Right atrium auricular region (tissue), 2 donors: ENCODE measurements at places on chromosomes 13 and 19. TPM values are rescaled to one million over a fixed set of nuclear protein-coding genes. Genes with fewer than 3 reads are reported as not detected.

GRCh38 chr13:40874138-40874779 lies 84.8 kb downstream of the SLC25A15 start:
- H3K4me3 ChIP-seq: no peak overlapping the region
- no peaks in the 10 kb centered on the region for H3K27me3 ChIP-seq
- H3K36me3 ChIP-seq: peaks cover 17% of the 10 kb centered on the region
- DNase-seq: no peak
- no peak overlapping the region for H3K27ac ChIP-seq

GRCh38 chr19:32201636-32202051 lies 143.8 kb upstream of the ZNF507 start:
- no peak overlapping the region for H3K27ac ChIP-seq
- H3K36me3 ChIP-seq: no peaks in the 10 kb centered on the region
- DNase-seq: no peak
- H3K27me3 ChIP-seq: no peaks in the 10 kb centered on the region

- peaks cover 14% of the 10 kb centered on the region for H3K36me3 ChIP-seq
- DNase-seq: no peak
- no peaks in the 10 kb centered on the region for H3K4me1 ChIP-seq
These were observed 48.3 kb downstream of the SLC7A1 start for GRCh38 chr13:29547153-29547552.

DNA sequence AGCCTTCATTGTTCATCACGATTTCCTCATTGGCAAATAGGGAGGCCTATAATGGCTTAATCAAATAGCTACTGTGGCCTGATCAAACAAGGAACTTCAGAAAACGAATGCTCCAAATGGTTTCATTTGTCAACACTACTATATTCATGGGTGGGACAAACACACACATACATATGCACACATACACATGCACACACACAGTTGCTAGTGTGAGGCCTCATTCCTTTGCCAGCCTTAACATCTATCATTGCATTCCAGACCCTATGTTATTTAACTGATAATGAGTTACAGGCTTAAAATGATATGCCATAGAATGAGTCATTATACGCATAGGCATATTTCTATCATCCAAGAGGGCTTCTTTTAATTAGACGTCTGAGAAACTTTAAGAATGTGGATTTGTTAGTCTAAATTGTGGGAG lies 140.2 kb downstream of the KLF5 start:
- no peak overlapping the region for H3K27ac ChIP-seq
- no peak overlapping the region for H3K4me3 ChIP-seq
- H3K27me3 ChIP-seq: no peaks in the 10 kb centered on the region
- no peaks in the 10 kb centered on the region for H3K36me3 ChIP-seq
- DNase-seq: no peak
- no peaks in the 10 kb centered on the region for H3K4me1 ChIP-seq

Gene FCHO1
- 0.19 TPM for total RNA-seq

- H3K4me1 ChIP-seq: no peaks in the 10 kb centered on the region
- no peaks in the 10 kb centered on the region for H3K27me3 ChIP-seq
- H3K27ac ChIP-seq: peak overlapping the region; percentile 97
- peaks cover 22% of the 10 kb centered on the region for H3K36me3 ChIP-seq
- H3K4me3 ChIP-seq: peak overlapping the region; percentile 58
- DNase-seq: no peak
These were observed 1.3 kb upstream of the INTS6 start for GRCh38 chr13:51453959-51454703.

Gene LMTK3
- 1.3 TPM for total RNA-seq

DNA sequence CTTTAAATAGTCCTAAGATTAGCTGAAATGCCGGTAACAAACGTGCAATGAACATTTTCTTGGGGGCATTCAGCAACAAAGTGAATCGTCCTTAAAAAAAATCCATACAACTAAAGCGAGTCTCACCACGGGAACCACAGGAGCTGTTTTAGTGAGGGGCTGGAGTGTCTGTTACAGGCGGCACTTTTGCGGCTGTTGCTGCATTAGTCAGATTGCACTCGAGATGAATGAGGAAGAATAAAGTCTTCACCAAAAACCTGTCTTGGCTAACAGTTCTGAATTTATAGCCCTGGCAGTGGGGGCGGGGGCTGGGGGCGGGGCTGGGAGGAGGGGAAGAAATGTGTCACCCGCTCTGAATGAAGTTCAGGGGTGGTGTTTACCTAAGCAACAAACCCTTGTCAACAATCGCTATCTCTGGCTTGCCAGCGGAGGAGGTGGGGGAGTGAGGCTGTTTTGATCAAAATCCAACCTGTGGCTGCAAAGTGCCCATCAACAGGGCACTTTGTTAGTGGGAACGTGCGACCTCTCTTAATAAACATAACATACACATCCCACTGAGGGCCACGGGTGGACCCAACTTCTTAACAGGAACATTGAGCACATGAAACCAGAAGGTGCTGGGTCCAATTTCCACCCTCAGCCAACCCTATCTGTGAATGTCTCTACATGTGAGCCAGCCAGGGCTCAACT lies 44.5 kb downstream of the RFX2 start:
- H3K4me3 ChIP-seq: peak overlapping the region; percentile 9
- no peaks in the 10 kb centered on the region for H3K36me3 ChIP-seq
- no peaks in the 10 kb centered on the region for H3K27me3 ChIP-seq
- DNase-seq: peak; percentile 80
- H3K4me1 ChIP-seq: peaks cover 85% of the 10 kb centered on the region

DNA sequence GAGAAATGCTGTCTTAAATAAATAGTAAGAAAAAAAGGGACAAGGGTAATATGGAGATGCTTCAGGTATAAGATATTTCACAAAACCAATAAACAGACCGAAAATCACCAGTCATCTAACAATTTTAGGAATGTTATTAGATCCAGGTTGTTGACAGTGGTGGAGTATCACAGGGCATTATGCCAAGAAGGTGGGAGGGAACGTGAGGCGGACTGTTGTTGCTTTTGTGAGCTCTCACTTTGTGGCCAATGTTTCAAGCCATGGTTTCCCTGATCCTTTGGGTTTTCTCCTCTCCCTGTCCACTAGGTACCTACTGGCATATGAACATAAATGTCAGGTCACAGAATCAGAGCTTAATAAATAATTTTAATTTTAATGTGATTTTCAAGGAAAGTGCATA lies 790.3 kb upstream of the SLITRK1 start:
- no peak for DNase-seq
- H3K4me1 ChIP-seq: no peaks in the 10 kb centered on the region
- H3K36me3 ChIP-seq: no peaks in the 10 kb centered on the region
- H3K27me3 ChIP-seq: no peaks in the 10 kb centered on the region
- no peak overlapping the region for H3K4me3 ChIP-seq

Gene ZNF416
- total RNA-seq: 3.2 TPM

Gene NLRP9
- not detected for total RNA-seq

DNA sequence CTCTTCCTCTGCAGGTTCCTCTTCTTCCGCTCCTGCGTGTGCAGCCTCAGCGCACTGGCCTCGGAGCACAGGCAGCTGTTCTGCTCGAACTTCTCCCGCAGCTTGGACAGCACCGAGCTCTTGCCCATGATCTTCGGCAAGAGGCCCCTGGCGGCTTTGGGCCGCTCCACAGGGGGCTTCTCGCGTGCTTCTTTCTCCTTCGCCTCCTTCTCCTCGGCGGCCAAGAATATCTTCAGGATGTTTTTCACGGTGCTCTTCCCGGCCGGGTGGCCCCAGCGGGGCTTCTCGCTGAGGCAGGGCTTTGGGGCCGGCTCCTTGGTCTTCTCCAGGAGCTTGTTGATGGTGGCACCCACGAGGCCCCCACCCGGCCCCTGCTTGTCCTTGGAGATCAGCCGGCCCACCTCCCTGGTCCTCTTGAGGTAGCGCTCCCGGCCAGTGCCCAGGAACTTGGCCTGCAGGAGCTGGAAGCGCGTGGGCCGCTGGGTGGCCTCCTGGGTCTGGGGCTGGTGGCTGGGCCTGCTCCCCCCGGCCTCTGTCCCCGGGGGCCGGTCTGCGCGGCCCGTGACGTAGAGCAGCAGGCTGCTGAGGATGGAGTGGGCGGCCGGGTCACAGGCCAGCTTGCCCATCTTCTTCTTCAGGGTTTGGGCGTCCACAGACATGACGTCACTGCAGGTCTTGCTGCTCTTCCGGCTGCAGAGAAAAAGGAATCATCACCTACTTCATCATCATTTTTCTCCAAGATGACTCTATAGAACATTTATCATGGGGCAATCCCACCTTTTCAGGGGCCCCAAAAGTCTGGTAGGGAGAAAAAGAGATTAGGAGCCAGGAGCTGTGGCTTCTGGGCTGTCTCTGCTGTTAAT lies 43.8 kb upstream of the GRTP1 start:
- DNase-seq: no peak
- H3K36me3 ChIP-seq: no peaks in the 10 kb centered on the region
- no peak overlapping the region for H3K4me3 ChIP-seq
- H3K4me1 ChIP-seq: peaks cover 65% of the 10 kb centered on the region
- no peaks in the 10 kb centered on the region for H3K27me3 ChIP-seq

Gene ZNF578
- total RNA-seq: 1.5 TPM

Gene SUGT1
- 33.4 TPM for total RNA-seq

Gene TYROBP
- total RNA-seq: 26.1 TPM

DNA sequence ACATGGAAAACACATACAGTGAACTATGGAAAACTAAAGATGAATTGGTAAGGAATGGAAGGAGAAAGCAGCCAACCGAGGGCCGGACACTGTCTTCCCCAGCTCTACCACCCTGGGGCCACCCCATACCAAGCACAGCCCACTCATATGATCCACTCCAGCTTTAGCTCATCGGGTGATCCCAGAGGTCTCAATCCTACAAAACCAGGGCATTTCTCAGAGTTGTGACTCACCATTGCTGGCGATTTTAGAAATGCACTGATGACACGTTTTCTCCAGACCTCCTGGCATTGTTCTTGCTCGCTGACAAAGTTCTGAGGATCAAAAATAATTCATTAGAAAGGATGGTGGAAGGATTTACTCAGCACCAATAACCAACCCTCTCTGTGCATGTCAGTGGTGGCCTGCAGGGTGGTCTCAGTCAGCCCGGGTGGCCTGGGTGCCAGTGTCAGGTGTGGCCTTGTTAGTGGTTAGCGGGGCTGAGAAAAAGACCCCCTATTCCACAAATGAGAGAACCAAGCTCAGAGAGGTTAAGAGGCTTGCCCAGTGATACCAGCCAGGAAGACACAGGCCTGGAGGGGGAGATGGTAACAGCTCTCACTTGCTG lies 6.6 kb downstream of the TMEM272 start:
- H3K27ac ChIP-seq: no peak overlapping the region
- no peak for DNase-seq
- H3K27me3 ChIP-seq: no peaks in the 10 kb centered on the region

GRCh38 chr13:45817833-45818232 lies 33.7 kb downstream of the SIAH3 start:
- H3K27me3 ChIP-seq: no peaks in the 10 kb centered on the region
- no peak overlapping the region for H3K27ac ChIP-seq
- no peaks in the 10 kb centered on the region for H3K36me3 ChIP-seq
- no peak overlapping the region for H3K4me3 ChIP-seq

GRCh38 chr13:20684546-20684945 lies 19.0 kb upstream of the IL17D start:
- H3K27ac ChIP-seq: no peak overlapping the region
- no peak overlapping the region for H3K4me3 ChIP-seq
- no peaks in the 10 kb centered on the region for H3K4me1 ChIP-seq
- H3K36me3 ChIP-seq: no peaks in the 10 kb centered on the region
- H3K27me3 ChIP-seq: no peaks in the 10 kb centered on the region

DNA sequence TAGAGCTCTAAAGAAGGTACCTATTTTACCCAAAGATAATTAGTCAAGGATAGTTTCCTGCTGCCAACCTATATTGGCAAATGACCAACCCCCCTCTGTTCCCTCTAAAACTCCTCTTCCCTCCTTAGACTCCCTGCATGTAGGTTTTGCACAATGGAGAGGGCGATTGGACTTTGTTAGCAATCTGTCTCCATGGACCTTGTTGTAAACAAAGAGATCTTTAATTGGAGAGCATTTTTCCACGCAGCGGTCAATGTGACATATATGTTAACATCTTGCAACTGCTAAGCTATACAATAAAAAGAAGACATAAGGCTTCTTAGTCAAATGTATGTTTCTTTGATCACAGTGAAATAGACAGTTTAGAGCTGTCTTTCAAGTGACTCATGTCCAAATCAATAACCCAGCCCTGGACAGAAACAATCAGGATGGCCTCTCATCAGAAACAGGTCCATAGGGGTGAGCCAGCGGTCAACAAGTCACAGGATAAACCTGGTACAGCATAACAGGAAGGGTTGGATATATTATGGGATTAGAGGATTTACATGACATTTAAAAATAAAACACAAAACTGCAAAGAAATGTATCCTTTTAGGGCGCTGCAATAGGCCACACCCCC lies 69.7 kb upstream of the UBL3 start:
- H3K36me3 ChIP-seq: no peaks in the 10 kb centered on the region
- no peaks in the 10 kb centered on the region for H3K27me3 ChIP-seq
- no peaks in the 10 kb centered on the region for H3K4me1 ChIP-seq
- DNase-seq: no peak

GRCh38 chr19:51779181-51779580 lies 15.8 kb upstream of the FPR3 start:
- H3K4me3 ChIP-seq: no peak overlapping the region
- peaks cover 9% of the 10 kb centered on the region for H3K4me1 ChIP-seq
- no peak overlapping the region for H3K27ac ChIP-seq
- no peaks in the 10 kb centered on the region for H3K27me3 ChIP-seq

DNA sequence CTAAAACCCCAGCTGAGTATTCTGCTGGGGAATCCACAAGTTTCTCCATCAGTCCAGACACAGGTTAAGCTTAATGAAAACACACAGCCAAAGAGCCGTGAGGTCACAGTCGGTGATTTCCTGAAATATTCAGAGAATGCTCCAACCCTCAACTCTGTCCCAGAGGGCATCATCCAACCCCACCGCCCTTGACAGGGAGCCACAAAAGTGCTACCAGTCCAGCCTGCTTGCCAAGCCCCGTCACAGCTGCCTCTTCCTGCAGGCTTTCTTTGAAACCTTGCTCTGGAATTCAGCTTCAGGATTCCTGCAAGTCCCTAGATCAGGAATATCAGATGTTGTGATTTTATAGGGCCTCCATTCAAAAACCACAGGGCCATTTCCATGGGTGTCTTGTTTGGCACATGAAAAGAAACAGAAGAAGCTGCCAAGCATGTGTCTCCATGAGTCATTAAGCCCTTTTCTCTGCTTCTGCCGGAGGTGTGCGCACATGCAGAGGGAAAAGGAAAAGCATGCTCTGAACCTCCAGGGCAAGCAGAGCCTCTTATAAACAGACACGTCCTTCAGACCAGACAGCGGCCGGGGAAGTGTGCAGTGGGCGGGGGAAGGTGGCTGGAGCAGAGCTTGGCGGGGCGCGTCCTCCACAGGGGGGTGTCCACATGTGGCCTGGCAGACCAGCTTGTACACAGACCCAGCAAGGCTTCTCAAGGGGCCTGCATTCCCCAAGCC lies 164.7 kb downstream of the KATNAL1 start:
- no peak overlapping the region for H3K4me3 ChIP-seq
- H3K36me3 ChIP-seq: no peaks in the 10 kb centered on the region
- no peaks in the 10 kb centered on the region for H3K27me3 ChIP-seq
- H3K27ac ChIP-seq: no peak overlapping the region
- H3K4me1 ChIP-seq: no peaks in the 10 kb centered on the region

DNA sequence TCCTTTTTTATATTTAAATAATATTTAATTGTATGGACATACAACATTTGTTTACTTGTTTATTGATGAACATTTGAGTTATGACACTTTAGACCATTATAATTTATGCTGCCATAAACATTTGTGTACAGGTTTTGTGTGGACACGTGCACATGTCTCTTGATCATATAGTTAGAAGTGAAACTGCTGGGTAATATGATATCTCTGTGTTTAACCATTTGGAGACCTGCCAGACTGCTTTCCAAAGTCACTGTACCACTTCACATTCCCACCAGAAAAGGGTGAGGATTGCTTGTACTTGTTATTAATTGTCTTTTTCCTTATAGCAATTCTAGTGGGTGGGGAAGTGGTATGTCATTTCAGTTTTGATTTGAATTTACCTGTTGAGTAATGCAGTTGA lies 145.6 kb upstream of the KLHL1 start:
- no peak overlapping the region for H3K27ac ChIP-seq
- no peak overlapping the region for H3K4me3 ChIP-seq
- DNase-seq: no peak
- no peaks in the 10 kb centered on the region for H3K4me1 ChIP-seq
- no peaks in the 10 kb centered on the region for H3K36me3 ChIP-seq
